ENCODE measurements at places on chromosomes 3 and 15.

- no peak for DNase-seq
Observed at GRCh38 chr3:133289322-133289721, 110.5 kb upstream of the BFSP2 start.

DNA sequence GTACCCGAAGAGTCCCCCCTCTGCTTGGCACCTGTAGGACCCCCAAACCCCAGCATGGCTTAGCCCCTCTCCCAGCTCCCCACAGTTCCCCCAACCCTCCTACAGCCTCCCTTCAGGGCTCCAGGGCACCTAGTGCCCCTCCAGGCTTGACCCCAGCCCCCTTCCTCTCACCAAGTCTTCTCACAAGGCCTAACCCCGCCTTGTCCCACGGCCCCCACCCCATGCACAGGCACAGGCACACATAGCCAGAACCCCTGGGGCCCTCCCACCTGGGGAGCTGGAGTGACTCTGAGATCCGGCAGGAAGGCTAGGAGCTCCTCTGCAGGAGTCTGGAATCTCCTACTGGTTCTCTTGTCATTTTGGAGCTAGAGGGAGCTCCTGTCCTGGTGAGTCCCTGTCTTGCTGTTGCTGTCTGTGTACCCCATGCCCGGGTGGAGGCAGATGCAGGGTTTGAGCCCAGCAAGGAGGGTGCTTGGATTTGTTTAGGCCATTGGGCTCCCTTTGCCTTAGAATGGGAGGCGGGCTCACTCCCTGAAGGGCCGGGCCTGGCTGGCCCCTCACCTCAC lies 39.6 kb downstream of the KLF13 start:
- no peak for DNase-seq

DNA sequence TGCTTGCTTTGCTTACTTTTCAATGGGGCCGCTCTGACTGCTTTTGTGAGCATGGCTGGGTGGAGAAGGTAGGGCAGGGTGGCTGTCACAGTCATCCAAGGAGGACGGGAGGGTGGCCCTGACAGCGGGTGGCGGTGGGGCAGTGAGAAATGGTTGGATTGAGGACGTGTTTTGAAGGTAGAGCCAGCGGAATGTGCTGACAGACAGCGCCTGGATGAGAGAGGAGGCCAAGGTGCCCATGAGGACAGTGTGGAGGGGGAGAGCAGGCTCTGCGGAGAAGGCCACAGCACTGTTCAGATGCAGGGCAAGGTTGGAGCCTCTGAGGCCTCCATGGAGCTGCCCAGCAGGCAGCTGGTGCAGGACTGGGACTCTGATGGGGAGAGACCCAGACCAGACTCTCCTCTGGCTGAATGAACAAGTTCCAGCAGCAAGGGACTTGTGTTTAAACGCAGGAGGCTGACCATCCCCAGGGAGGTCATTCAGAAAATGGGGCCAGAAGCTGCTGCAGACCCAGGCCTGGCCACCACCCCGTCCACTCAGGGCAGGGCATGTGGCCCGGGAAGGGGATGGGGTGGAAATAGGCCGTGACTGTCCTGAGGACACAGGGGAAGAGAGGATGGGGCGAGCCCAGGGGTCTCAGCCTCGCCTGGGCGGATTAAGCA lies 120.3 kb upstream of the PRR20G start:
- DNase-seq: peak; percentile 33

DNA sequence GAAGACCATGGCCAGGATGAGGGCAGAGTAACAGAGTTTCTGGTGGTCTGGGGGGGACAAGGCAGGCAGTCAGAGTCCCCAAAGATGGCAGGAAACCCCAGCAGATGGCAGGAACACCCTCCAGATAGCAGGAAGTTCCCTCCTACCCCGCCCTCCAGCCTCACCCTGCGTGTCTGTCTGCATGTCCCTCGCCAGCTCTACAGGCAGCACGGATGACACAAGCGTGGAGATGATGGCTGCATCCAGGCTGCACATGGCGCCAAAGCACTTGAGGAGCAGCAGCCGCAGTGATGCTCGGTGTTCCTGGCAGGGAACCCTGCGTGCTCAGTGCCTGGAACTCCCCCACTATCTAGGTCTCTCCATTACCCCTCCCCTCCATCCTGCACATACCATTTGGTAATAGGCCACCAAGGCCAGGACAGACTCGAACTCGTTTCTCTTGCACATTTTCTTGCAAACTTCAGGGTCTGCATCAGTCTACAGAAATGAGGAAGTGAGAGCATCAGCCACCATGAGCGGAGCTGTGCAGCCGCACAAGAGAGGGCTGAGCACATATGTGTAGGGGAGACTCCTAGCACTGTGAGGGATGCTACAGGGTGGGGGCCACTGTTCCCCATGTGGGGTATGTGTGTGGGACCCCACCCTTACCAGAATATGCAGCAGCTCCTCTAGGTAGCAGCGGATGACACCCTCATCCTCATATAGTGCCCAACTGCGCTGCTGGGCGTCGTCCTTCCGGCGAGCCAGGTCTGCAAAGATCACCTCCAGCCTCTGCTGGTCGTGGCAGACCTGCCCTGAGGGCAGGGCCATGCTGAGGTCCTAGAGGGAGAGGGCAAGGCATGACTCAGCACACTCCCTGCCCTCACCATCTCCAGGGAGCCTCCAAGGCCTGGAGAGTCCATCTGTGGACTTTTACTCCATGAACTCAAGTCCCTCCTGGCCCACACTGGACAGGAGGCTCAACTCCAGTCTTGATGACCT lies 6.0 kb downstream of the NCKIPSD start:
- no peak for DNase-seq

DNA sequence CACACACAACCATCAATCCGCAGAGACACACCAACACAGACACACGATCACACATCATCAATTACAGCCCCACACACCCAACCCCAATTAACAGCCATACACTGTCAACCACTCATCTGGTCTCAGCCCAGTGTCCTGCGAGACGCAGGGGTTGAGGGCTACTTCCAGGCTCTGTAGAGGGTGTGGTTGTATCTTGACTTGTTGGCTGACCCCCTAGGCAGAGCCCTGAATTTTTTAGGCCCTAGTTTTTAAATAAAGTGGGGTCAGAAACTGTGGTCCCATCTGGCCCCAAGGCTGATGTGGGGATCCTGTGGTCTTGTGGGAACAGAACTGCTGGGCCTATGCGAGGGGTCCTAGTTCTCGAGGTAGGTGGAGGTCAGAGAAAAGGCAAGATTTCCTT lies 9.2 kb downstream of the VILL start:
- no peak for DNase-seq

DNA sequence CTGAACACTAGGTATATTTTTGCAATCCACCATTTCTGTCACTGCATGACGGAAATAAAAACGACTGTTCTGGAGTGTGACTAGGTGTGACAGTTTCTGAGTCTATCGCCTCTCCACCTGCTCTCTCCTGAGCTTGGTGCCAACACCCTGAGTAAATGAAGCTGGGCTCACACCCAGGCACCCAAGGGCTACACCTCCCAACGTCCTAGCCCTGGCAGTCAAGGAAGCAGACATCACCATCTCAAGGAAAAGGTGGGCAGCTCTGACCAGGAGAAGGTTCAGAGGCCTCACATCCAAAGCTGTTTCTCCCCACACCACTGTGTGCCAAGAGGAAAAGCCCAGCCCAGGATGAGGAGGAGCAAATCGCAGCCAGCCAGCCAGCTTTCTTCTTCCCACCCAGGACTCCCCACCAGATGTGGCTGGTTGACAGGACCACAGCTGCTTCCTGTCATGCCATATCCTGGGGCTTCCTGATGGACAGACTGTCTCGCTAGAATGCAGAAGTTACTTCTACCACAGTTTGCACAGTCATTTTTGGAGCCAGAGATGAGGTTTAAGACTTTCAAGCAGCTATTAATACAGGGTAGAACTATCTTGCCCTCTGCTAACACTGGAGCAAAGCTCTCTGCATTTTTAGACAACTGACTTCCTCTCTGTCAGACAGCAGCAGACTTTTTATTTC lies 3.3 kb downstream of the SCAMP2 start:
- peak; percentile 66 for DNase-seq

DNA sequence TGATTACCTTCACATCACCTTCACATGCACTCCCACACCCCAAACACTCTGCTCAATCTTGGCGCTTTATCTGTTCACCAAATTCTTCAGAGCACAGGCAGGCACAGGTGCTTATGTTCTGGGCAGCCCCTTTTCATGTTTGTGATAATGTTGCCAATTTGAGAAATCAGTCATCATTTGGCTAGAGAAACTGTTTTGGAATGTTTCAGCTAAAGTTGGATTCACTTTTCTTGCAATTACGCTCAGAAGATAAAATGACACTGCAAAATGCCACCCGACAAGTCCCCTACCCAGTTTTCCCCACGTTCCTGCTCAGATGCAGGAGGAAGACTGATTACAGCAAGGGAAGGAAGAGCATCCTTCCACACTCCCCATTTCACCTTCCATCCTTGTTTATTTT lies 192.9 kb upstream of the LRRN1 start:
- no peak for DNase-seq

DNA sequence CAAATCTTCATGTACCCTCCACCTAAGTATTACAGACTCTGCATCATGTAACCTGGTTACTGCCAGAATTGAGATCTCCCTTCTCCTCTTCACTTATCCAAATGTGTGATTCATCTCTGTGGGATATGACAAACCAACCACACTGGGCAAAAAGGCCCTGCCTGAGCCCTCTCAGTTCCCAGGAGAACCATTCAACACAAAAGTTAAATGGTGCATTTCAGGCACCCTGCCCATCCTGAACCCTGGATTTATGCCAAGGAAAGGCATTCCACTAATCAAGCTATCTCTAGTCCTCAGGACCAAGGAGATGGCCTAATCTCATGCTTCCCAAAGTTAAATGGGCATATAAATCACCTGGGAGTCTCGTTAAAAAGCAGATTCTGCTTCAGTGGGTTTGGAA lies 108.5 kb downstream of the TNIK start:
- no peak for DNase-seq

DNA sequence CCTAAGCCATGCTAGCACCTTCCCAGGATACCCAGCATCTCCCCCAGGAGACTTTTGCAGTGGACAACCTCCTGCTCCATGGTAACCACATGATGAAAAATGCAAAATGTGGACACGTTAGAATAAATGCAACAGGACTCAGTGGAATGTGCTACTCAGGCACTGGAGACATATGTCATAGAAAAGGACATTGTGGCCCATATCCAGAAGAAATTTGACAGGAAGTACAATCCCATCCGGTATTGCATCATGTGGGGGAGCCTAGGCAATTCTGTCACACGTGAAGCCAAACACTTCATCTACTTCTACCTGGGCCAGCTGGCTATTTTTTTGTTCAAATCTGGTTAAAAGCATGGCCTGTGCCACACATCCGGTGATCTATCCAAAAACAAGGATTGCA lies 227.2 kb upstream of the GPR149 start:
- no peak for DNase-seq

DNA sequence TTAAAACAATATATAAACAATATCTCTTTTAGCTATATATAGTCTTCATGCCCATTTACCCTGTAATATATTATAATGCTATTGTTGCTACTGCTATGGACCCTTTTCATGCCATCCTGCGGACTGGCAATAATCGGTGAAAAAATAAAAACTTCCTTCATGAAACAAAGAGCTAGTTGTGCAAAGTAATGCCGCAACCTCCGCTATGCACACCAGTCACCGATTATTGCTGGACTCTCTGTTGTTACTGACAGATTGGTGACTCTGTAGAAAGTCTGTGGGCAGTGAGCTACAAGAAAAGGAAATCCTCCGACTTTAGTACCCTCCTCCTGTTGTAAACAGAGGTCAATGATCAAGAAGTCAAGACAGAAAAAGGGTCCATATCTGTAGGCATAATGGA lies 17.9 kb upstream of the ICE2 start:
- no peak for DNase-seq

- DNase-seq: no peak
Observed at GRCh38 chr3:141070727-141071357, 19.7 kb downstream of the SPSB4 start.

- DNase-seq: no peak
Observed at GRCh38 chr3:62911526-62911925, 36.3 kb upstream of the CADPS start.

GRCh38 chr3:146159616-146160320 lies 1.2 kb downstream of the PLOD2 start:
- no peak for DNase-seq

DNA sequence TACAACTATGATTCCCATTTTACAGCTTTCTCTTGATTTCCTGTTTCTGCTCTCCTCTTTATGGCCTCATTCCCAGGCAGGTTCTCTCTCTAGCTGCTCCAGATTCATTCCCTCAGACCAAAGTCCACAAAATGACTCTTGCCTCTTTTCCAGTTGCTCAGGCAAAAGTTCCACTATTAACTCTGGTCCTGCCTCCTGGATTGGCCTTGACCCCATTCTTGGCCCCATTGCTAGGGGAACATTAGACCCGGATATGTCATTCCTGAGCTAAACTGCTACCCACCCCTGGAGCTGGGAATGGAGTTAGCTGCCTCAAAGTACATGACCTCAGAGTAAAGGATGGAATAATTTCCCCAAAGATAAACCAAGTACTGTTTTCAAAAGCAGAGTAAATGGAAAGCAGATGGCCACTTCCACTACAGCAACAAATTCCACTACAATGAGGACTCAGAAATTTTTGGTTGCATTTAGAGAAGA lies 73.0 kb upstream of the GAP43 start:
- DNase-seq: no peak

GRCh38 chr3:12742330-12743107 lies 16.5 kb downstream of the TMEM40 start:
- DNase-seq: no peak

- peak; percentile 2 for DNase-seq
Observed at GRCh38 chr3:194244167-194244566, 107.0 kb downstream of the CPN2 start.

DNA sequence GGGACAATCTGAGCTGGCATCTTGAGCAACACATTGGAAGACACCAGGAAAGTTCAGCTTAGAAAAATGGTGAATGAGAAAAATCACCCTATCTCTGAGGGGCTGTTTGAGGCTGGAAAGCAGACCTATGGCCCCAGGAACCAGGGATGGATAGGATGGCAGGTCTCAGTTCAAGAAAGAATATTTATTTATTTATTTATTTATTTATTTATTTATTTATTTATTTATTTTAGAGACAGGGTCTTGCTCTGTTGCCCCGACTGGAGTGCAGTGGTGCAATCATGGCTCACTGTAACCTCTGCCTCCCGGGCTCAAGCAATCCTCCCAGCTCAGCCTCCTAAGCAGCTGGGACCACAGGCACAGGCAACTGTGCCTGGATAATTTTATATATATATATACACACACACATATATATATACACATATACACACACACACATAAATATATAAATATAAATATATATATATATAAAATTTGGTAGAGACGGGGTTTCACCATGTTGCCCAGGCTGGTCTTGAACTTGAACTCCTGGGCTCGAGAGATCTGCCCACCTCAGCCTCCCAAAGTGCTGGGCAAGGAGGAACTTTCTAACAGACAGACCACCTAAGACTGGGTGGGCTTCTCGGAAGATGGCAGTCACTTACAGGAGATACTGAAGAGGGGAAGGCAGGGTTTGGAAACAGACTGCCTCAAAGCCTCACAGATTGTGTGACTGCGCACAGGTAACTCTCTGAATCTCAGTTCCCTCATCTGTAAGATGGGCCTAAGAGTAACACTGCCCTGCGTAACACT lies 29.7 kb downstream of the CCDC13 start:
- DNase-seq: peak; percentile 26

GRCh38 chr15:69849232-69849610 lies 248.5 kb downstream of the TLE3 start:
- DNase-seq: no peak

- no peak for DNase-seq
Observed at GRCh38 chr3:8869613-8870012, 93.7 kb downstream of the RAD18 start.

GRCh38 chr3:15899388-15899787 lies 101.6 kb upstream of the ANKRD28 start:
- no peak for DNase-seq
